ENCODE measurements at places on chromosomes 7 and 10.

DNA sequence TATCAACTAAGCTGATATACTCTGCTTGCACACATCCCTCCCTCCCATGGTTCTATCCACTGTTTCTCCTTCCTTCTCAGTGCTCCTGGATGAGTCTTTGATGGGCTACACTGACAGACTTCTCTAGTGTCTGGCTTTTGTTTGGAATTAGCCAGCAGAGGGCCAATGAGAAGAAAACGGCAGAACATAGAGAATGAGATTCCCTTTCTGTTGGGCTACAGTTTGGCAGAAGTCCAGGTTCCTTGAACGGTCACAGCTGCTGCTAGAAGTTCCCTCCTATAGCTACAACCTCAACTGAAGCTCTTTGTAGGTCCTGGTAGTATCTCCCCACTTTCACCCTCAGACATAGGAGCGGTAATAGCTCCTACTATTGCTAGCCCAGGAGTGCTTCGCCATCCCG lies 251.1 kb upstream of the LRRN3 start:
- DNase-seq = no peak

DNA sequence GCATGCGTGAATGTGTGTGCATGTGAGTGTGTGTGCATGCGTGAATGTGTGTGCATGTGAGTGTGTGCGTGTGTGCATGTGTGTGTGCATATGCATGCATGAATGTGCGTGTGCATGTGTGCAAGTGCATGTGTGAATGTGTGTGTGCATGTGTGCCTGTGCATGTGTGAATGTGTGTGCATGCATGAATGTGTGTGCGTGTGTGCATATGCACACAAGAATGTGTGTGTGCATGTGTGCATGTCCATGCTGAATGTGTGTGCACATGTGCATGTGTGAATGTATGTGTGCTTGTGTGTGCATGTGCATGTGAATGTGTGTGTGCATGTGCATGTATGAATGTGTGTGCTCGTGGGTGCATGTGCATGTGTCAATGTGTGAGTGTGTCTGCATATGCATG lies 42.1 kb upstream of the NUB1 start:
- peak; percentile 34 for DNase-seq

DNA sequence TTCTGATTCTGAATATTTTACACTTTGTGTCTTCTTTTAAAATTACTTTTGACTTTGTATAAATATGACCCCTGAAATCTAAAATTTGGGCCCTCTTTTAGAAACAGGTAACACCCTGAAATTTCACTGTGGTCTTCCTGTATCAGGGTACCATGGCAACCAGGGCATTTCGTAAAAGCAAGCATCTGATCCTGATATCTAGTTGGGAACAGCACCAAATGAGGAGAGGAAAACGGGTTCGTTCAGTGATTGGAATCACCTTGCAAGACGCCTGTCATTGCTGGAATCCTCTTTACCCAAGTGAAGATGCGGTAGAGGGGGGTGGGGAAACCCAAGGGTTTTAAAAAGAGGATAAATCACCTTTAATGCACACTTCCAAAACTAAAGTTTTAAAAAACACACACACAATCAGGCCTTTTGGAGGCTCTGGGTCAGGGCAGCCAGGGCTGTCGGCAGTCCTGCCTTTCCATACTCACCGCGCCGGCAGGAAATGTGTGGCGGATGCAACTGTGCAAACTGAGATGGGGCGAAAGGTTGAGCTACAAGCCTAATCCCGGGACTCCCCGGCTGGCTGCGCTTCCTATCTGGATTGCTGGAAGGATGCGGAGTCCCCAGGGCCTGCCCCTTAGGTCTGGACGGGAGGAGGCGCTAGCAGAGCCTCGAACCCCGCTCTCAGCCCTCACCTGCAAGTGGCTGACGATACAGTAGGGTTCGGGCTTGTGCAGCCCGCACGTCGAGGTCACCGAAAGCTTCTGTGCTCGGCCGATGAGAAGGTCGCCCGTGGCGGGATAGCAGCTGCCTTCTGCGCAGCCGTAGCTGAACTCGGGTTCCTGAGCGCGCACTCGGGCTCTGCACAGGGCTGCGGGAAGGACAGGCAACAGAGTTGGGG lies 1.8 kb downstream of the LAMB1 start:
- no peak for DNase-seq

GRCh38 chr7:134662166-134662870 lies 15.7 kb downstream of the BPGM start:
- DNase-seq = no peak

DNA sequence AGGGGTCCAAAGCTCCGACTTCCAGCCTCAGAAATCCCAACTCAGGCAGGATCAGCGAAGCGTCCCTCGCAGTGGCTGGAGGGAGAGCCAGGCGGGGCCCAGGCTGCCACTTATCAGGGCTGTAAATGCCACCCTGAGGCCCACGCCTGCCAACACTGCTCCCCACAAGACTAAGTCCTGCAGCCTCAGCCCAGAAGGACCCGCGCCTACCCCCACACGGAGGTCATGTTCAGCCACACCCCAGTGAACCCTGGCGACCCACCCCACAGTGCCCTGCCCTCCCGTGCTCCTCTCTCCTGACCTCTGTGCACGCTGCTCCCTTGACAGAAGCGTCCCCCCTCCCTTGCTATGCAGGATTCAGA lies 3.2 kb downstream of the PSMG3 start:
- DNase-seq = no peak

DNA sequence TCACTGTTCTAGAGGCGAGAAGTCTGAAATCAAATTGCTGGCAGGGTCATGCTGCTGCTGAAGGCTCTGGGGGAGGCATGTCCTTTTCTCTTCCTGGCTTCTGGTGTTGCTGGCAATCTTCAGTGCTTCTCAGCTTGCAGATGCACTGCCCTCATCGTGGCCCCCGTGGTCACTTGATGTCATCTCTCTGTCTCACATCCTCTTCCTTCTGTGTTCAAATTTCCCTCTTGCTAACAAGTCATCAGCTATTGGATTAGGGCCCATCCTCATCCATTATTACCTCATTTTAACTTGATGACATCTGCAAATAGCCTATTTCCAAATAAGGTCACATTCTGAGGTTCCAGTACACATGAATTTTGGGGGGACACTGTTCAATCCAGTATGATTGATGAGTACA lies 36.6 kb upstream of the SRGN start:
- no peak for DNase-seq

GRCh38 chr7:81074406-81074805 lies 155.6 kb upstream of the SEMA3C start:
- DNase-seq = no peak

DNA sequence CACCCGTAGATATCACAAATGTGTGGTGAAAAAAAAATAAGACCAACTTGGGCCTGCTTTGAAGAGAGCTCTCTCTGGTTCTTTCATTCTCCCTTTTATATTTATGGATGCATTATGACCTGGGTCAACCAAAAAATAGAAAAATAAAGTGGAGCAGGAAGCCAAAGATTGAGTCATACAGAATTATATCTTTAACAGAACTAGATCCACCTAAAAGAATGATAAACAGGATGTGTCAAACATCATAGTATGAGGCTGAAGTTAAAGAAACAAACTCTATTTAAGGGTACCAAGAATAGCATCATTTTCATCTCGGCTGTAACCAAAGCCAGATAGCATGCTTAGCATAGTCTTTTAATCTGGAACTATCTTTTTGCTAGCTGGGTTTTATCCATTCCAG lies 28.8 kb upstream of the NMT2 start:
- DNase-seq = no peak

DNA sequence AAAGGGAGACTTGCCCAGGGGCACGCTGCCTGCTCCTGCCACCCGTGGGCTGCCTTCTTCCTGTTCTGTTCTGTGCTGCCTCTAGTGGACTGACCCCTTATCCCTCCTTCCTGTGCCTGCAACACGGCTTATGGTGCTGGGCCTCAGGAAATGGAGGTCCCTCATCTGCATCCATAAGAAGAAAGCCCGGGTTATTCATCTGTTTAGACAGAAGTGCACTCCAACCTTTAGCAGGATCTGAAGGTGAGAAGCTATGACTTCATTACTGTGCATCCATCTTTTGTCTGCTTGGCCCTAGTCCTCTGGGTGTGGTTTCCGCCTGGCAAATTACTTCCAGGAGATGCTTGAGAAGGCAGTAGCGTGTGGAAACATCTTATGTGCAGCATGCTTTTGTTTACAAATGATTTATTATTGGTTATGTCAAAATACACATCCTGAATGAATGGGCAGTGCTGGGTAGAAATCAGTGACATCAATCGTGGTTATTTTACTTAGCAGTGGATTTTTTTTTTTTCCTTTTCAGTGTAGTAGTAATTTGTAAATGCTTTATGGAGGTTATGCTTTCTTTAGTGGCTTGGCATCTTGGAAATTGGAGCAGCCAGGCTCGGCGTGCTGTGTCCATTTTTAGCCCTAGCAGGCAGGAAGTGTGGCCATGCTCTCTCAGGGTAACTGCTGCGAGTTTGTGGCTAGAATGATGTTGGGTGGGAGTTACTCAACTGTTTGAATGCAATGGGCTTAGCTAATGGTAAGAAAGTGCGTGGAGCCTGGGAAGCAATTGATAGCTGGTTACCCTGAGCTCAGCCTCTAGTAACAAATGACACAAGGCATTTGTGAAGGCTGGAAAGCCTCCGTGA lies 12.7 kb downstream of the PTPRE start:
- no peak for DNase-seq

DNA sequence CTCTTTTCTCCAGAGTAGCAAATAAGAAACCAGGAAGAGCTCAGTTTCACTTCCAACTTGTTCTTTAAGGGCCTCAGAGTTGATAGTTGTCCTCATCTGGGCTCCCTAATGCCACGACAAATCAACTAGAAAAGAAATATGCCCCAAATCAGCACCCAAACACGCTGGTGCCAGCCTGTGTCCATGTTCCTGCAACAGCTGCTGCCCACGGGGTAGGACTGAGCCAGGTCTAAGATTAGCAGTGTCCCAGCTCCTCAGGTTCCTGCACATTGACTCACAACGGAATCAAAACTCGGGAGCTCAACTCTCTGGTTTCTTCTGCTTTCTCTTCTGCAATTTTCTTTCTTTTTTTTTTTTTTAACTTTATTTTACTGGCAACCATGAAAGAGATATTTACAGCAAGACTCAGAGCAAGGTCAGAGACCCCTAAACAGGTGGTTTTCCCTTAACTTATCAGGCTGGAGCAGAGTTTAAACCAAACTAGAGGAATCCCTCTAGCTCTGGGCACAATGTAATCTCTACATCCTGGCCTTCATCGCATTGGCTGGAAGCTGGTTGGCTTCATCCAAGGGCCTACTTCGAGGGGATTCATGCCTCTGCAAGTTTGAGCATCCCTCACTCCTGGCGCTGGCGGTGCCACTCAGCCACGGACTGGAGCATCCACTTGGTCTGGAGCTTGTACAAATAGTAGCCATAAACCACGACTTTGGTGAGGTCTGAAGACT lies 126.1 kb downstream of the PFKFB3 start:
- no peak for DNase-seq

DNA sequence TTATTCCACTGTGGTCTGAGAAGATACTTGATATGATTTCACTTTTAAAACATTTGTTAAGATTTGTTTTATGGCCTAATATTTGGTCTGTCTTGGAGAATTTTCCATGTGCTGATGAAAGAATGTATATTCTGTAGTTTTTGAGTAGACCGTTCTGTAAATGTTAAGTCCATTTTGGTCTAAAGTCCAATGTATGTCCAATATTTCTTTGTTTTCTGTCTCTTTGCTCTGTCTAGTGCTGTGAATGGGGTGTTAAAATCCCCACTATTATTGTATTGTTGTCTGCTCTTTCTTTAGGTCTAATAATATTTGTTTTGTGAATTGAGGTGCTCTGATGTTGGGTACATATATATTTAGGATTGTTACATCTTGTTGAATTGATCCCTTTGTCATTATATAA lies 31.3 kb downstream of the DNAJC9 start:
- DNase-seq = no peak

- no peak for DNase-seq
These were observed 9.1 kb downstream of the BTBD16 start for GRCh38 chr10:122280156-122280555.

- DNase-seq = no peak
These were observed 129.4 kb upstream of the SAMD8 start for GRCh38 chr10:74981831-74982633.

- DNase-seq = no peak
These were observed 406 bp downstream of the CBLL1 start for GRCh38 chr7:107744345-107744750.

GRCh38 chr7:159136846-159137245 lies 7.8 kb downstream of the VIPR2 start:
- peak; percentile 22 for DNase-seq

- no peak for DNase-seq
These were observed 58.0 kb downstream of the PLXNA4 start for GRCh38 chr7:132518102-132518838.

DNA sequence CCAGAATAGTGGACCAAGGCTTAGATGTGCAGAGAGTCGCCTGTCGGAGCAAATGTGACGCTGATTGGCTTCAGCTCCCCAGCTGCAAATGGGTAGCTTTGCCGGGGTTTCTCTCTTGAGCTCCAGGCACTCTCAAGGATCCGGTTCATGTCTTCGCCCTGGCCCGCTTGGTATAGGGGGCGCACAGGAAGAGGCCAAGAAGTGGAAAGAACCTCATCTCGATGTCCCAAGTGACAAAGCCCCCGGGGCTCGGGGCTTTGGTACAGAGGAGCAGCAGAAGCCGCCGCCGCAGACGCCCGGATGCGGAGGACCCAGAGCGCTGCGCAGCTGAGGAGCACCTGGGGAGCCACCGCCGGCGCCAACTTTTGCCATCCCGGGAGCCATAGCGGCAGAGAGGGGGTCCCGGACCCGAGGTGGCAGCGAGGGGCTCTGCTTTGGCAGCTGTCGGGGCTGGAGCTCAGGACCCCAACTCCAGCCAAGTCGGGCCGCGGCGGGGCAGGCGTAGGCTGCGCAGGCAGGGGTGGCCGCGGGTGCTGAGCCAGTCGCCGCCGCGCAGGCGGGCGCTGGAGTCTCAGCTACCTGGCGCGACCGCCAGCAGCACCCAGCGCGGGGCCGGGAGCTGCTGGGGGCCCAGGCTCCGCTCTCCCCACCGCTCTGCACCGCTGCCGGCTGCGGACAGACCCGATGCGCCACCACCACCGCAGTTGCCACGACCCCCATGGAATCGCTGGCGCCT lies 466.6 kb downstream of the XPNPEP1 start:
- DNase-seq = no peak

Data from activated CD8-positive, alpha-beta memory T cell treated with anti-CD3 and anti-CD28 coated beads, Interleukin-2, amount 50 U/mL, for 48 hours (primary cell).